ENCODE measurements at places on chromosomes 7 and 10.

DNA sequence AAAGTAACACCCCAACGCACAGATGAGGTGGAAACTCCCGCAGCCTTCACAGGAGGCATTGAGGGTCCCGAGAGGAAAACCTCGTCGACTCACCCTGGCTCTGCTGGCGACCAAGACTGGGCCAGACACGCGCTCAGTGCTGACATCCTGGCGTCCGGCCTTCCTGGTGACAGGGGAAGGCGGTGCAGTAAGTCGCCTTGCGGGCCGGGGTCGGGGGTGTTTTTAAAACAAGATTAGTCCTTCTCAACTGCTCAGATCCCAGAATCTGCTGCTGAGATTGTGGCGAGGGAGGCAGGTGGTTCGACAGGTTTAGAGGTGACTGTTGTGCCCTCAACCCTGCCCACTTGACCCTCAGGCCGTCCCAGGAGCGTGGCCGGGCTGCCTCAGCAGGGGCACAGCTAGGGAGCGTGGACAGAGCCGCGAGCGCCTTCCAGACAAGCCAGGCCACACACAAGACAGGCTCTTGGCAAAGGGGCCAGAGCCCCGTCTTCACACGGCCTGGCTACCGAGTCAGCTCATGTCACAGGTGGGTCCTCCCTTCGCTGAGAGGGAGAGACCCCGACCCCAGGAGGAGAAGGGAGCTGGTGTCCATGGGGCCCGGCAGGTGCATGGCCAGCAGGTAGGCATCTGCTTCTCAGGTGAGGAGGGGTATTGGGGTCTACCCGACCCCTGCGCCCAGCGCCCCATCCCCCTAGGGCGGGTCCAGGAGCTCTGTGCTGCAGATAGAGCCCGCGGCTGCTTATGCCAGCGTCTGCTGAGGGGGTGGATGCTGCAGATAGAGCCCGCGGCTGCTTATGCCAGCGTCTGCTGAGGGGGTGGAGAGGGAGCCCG, 81.6 kb downstream of the DNAJB6 start:
- H3K4me1 ChIP-seq = peaks cover 3% of the 10 kb centered on the region
- no peak for DNase-seq
- no peaks in the 10 kb centered on the region for H3K27me3 ChIP-seq
- H3K27ac ChIP-seq = no peak overlapping the region
- no peak overlapping the region for H3K4me3 ChIP-seq
- H3K36me3 ChIP-seq = peaks cover 21% of the 10 kb centered on the region

- no peaks in the 10 kb centered on the region for H3K27me3 ChIP-seq
- no peak overlapping the region for H3K4me3 ChIP-seq
- DNase-seq = no peak
- peaks cover 17% of the 10 kb centered on the region for H3K36me3 ChIP-seq
Measured at GRCh38 chr10:79126351-79127080, 57.8 kb downstream of the ZMIZ1 start.

DNA sequence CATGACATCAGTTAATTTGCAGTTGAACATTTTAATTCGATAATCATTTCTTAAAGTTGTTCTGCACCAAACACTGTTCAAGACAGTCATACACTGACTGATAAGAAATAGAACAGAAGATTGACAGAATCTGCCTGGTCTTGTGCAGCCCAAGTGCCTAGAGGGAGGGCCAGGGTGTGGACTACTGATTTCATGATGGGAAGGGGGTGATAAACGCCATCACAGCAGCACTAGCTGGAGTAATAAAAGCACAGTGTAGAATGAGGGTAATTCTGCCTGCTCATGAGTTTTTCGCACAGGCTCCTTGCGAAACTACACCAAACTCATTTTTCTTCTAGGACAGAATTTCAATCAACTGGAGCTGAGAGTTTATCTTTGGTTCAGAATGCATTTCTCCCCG, 270.1 kb downstream of the ARL4A start:
- H3K4me3 ChIP-seq = no peak overlapping the region
- peaks cover 4% of the 10 kb centered on the region for H3K4me1 ChIP-seq
- H3K36me3 ChIP-seq = no peaks in the 10 kb centered on the region
- no peaks in the 10 kb centered on the region for H3K27me3 ChIP-seq
- H3K27ac ChIP-seq = no peak overlapping the region

GRCh38 chr10:110861476-110861875, 10.3 kb upstream of the PDCD4 start:
- H3K36me3 ChIP-seq = no peaks in the 10 kb centered on the region
- H3K27me3 ChIP-seq = no peaks in the 10 kb centered on the region
- no peak overlapping the region for H3K4me3 ChIP-seq
- no peak overlapping the region for H3K27ac ChIP-seq

- peaks cover 23% of the 10 kb centered on the region for H3K36me3 ChIP-seq
- no peaks in the 10 kb centered on the region for H3K27me3 ChIP-seq
- H3K27ac ChIP-seq = no peak overlapping the region
- no peak overlapping the region for H3K4me3 ChIP-seq
- peaks cover 13% of the 10 kb centered on the region for H3K4me1 ChIP-seq
Measured at GRCh38 chr10:73843261-73843660, 31.1 kb downstream of the CAMK2G start.

DNA sequence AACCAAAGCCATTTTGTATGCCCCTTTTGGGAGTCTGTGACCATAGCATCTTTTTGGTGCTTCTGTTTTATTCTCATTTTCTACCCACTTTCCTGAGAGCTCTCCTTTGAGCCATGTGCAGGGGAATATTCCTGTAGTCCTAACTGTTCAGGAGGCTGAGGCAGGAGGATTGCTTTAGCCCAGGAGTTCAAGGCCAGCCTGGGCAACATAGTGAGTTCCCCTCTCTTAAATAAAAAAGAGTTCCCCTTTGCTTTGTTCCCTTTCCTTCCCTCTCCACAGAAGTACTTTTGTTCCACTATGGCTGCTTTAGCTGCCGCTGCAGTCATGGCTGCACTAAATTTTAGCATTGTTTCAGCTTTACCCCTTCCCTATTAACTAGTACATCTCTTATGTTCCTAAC, 85.9 kb downstream of the BTAF1 start:
- no peaks in the 10 kb centered on the region for H3K27me3 ChIP-seq
- no peak overlapping the region for H3K4me3 ChIP-seq
- no peaks in the 10 kb centered on the region for H3K4me1 ChIP-seq
- DNase-seq = no peak
- peaks cover 96% of the 10 kb centered on the region for H3K36me3 ChIP-seq

DNA sequence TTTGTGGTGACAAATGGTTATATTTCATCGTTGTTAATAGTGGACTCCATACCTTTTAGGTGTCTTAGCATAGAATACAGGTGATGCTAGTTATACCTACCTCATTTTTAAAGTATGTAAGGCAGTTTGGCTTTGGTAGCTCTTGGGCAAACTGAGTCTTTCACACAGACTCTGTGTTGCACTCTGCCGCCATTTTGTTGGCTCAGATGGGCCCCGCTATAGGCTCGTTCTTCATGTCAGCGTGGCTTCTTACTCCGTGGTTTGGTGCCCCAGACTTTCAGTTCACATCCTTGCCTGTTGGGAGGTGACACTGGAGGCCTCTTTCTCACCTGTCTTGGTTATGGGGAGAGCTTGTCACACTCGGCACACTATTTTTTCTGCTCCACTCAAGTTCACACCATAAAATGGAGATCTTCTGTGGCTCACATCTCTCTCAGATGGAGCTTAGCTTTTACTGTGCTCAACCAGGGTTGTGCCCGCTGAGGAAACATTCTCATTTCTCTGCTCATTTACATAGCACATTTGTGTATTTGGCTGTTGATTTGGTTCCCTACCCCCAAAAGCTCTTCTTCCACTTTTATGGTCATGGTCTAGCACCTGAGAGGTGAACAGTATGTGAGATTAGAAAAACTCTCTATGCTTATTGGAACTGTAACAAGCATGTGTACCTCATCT, 178.5 kb downstream of the ARID5B start:
- no peak overlapping the region for H3K27ac ChIP-seq
- peaks cover 11% of the 10 kb centered on the region for H3K36me3 ChIP-seq
- H3K27me3 ChIP-seq = no peaks in the 10 kb centered on the region
- H3K4me3 ChIP-seq = no peak overlapping the region
- DNase-seq = no peak

DNA sequence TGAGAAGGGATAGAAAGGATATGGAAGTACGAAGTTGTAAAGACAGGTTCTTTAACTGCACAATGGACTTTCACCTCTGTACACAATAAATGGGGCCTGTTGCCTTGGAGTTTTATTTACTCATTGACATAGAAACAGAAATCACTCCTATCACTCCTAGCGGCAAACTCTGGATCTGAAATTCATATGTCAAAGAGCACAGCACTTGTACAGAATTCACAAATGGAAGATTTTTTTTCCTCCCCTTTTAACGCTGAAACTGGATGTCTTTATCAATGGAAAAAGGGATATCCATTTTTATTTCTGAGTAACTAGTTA, 18.2 kb downstream of the NT5C3A start:
- no peaks in the 10 kb centered on the region for H3K4me1 ChIP-seq
- DNase-seq = no peak
- H3K4me3 ChIP-seq = no peak overlapping the region
- no peak overlapping the region for H3K27ac ChIP-seq
- H3K27me3 ChIP-seq = no peaks in the 10 kb centered on the region
- no peaks in the 10 kb centered on the region for H3K36me3 ChIP-seq

GRCh38 chr7:149041350-149041749, 13.0 kb upstream of the PDIA4 start:
- no peak overlapping the region for H3K4me3 ChIP-seq
- no peak for DNase-seq
- H3K4me1 ChIP-seq = no peaks in the 10 kb centered on the region
- no peaks in the 10 kb centered on the region for H3K27me3 ChIP-seq
- H3K27ac ChIP-seq = no peak overlapping the region
- H3K36me3 ChIP-seq = no peaks in the 10 kb centered on the region

DNA sequence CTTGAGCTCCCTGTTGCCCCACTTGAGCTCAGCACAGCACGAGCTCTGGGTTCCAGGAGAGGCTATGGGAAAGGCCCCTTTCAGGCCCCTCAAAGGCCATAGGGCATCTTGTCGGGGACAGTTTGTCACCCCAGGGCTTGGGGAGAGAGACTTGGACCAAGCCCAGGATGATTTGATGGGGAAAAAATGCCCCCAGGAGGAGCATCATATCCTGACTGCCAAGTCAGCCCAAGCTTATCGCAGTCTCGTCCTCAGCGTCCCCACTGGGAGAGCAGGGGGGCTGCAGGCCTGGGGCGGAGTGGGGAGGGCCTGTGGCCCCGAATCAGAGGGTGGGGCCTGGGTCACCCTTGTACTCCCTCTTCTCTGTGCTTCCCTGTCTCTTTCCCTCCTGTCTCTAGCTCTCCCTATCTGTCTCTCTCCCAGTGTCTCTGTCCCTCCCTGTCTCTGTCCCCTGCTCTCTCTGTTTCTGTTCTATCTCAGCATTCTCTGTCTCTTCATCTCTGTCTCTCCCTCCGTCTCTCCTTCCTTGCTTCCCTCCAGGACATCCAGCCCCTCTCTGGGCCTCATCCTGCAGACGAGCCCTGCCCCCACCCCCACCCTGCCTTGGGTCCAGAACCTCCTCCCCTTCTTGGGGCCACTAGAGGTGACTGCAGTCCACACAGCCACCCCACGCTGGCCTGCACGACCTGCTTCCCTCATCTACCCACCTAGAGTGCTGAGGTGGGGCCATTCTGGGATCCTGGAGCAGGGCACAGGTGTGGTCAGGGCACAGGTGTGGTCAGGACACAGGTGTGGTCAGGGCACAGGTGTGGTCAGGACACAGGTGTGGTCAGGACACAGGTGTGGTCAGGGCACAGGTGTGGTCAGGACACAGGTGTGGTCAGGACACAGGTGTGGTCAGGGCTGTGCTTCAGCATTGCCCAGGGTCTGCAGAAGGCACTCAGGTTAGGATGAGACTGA, 17.3 kb upstream of the GRIFIN start:
- no peaks in the 10 kb centered on the region for H3K27me3 ChIP-seq
- H3K4me3 ChIP-seq = no peak overlapping the region
- no peak overlapping the region for H3K27ac ChIP-seq
- H3K36me3 ChIP-seq = no peaks in the 10 kb centered on the region
- DNase-seq = no peak

GRCh38 chr7:48225101-48225500, 53.8 kb downstream of the ABCA13 start:
- H3K4me3 ChIP-seq = no peak overlapping the region
- DNase-seq = no peak
- no peaks in the 10 kb centered on the region for H3K4me1 ChIP-seq
